ENCODE measurements at places on chromosomes 2 and 18. TPM values are rescaled to one million over a fixed set of nuclear protein-coding genes. Genes with fewer than 3 reads are reported as not detected.

Gene MEIS1
- polyA plus RNA-seq: 31.5 TPM

Gene EFR3B
- 0.50 TPM for polyA plus RNA-seq

Gene LDLRAD4
- 7.0 TPM for polyA plus RNA-seq

Gene LAMA3
- polyA plus RNA-seq: 21.0 TPM

Gene SPP2
- not detected for polyA plus RNA-seq

Gene TMEM247
- not detected for polyA plus RNA-seq

Gene SIX3
- polyA plus RNA-seq: not detected

Gene NTSR2
- not detected for polyA plus RNA-seq

Gene MYO7B
- 1.1 TPM for polyA plus RNA-seq

Gene SLC35G4
- polyA plus RNA-seq: not detected

- DNase-seq: no peak
Measured at GRCh38 chr2:139411236-139411635, 631.0 kb upstream of the NXPH2 start.

DNA sequence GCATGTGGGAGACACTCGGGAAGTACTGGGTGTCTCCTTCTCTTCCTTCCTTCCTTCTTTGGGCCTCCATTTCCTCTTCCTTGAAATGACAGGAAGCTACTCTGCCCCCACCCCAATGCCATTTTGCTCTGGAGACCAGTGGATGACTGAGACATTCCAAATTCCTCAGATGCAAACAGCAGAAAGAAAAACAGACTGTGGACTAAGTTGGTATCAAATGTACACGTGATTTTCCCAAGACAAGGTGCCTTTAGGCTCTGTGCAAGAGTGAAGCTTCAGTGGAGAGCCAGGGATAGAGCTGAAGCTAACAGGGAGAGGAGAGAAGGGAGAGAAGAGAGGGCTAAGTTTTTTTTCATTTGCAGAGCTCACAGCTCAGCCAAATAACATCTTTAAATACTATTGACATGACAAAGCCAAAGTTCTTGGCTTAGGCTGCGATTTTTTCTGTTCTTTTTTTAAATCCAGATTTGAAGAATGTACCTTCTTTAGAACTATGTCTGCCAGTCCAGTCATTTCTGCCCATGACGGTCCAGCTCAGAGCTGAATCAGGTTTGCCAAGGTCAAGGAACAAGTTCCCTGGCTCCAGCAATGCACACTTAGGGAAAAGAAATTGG is 84.5 kb upstream of the LCLAT1 start:
- no peak for DNase-seq

GRCh38 chr2:226357816-226358215 is 441.8 kb downstream of the IRS1 start:
- no peak for DNase-seq

GRCh38 chr2:74578408-74578807 is 23.9 kb downstream of the DOK1 start:
- DNase-seq: no peak

GRCh38 chr2:44119878-44120277 is 48.8 kb upstream of the PPM1B start:
- DNase-seq: no peak

DNA sequence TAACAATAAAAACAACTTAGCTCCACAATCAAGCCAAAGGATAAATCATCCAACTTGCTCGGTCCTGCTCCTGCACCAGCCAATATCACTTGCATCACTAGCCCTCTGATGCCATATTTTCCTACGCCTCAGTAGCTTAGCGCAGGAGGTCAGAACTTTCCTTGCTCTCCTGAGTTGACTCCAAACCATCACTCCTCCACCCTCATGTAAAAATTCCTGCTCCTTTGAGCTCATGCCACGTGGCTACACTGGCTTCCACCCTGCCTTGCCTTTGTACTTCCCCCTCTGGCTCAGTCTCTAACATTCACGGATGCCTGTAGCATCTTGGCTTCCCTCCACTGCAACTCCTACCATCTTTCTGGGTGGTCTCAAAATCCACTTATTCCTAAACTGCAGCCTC is 25.2 kb downstream of the AAK1 start:
- peak; percentile 58 for DNase-seq

DNA sequence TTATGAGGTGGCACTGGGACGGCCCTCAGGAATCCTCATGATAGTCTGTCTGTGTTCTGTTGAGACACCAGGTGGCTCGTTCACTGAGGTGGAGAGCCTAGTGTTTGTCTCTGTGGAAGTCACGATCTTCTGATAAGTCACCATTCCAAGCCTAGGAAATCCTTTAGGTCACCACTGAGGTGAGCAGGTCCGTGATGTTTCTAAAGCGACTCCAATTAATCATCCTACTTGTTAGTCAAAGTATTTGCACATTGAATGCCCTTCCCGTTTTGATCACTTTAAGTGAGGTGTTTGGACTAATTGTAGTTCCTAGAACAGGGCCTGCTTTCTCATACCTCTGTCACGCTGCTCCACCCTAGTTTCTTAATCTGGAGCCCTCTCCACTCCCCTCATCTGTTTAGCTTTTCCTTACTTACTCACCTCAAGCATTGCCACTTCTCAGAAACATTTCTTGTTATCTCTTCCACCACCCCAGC is 28.0 kb upstream of the DSG3 start:
- no peak for DNase-seq

- DNase-seq: no peak
Measured at GRCh38 chr2:230984393-230985220, 11.3 kb upstream of the SPATA3 start.

DNA sequence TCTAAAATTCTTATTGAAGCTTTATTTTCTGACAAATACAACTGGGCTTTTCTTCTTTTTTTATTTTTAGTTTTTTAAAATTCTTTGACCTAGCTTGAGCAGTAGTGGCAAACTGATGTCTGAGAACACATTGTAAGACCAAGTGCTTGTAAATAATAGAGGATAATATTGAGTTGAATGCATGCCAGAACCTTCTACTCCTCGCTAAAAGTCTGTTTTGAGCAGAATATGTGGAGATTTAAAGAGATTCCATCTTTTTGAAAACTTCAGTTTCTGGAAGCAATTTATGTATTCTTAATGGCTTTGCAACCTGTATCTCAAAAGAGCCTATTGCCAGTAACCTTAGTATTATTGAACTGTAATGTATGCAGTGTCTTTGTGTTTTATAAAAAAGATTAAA is 148.3 kb downstream of the KCNJ3 start:
- no peak for DNase-seq

DNA sequence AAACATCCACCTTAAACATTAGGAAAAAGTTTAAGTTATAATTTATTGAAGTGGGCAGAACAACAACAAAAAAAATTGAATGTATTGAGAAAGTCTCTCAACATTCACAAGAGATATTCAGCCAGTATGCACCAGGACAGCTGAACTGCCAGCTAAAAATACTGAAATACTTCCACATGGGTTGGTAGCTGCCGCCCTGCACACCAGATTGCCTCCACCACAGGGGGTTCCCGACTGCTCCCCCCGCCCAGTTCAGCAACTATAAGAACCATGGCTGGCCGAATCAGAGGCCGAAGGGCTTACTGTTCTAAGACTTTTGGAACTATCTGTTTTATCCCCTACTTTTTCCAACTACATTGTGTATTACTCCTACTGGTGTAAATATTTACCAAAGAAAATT is 150.0 kb upstream of the LRP1B start:
- no peak for DNase-seq

- DNase-seq: no peak
Measured at GRCh38 chr2:220473611-220474010, 846.2 kb downstream of the SLC4A3 start.

- no peak for DNase-seq
Measured at GRCh38 chr2:60226943-60227342, 326.5 kb downstream of the BCL11A start.

- DNase-seq: no peak
Measured at GRCh38 chr2:3040496-3041140, 337.0 kb downstream of the EIPR1 start.

- no peak for DNase-seq
Measured at GRCh38 chr2:109519513-109519912, 94.3 kb downstream of the SEPTIN10 start.

DNA sequence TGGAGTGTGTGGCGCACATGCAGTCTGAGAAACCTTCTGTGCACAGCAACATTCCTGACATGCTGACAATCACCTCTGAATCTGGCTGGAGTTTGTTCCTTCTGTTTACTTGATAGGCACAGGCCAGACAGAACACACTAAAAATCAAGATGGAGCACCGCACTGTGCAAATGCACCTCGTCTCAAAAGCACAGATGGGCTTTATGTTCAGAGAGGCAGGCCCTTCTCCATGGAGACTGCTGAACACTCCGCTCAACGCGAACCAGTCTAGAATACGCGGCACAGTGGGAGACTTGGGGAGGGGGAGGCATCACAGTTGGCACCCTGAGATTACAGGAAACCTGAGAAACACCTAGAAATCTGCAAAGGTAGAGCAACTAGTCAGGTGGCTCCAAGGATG is 58.4 kb upstream of the DNMT3A start:
- no peak for DNase-seq

DNA sequence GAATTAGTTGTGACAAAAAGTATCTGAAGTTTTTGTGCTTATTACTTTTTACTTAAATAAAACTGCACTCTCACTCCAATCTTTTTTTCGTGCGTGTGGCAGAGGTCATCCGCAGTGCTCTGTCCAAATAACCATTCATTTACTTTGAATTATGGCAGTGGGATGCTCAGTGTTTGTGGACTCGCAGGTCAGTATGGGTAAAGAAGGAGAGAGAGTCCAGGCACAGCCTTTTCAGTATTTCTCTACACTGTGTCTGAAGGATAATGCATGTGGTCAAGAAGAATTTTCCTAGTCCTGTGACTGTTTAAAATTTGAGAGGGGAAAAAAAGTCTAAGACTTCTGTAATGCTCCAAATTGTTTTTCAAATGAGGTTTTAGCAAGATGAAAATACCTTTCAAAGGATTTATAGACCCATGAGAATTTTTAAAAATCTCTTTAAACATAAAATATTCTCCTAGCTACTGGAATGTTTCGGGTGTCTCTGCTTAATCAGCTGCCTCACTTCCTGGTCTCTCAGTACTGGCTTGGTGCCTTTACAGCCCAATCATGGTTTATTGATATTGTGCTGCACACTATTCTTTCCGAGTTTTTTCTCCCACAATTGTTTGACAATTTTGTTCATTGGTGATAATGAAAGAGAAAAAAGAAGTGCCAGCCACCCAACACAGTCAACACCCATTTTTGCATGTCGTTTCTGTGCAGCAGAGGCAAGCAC is 453.2 kb downstream of the PTPRM start:
- no peak for DNase-seq

DNA sequence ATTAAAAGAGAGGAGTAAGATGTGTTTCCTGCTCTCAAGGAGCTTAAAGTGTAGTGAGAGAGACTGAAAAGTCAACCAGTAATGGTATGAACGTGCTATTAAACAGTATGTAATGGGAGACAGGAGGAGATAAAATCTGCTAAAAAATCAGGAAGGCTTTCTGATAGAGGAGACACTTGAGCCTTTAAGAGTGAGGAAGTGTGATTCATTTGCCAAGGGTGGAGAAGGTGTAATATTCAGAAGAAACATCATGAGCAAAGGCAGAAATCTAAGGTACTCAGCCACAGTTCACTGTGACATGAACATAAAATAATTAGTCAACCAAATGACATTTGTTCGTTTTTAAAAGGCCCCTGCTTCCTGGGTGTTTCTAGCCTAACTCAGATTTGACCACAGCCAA is 137.8 kb upstream of the SKOR2 start:
- no peak for DNase-seq

DNA sequence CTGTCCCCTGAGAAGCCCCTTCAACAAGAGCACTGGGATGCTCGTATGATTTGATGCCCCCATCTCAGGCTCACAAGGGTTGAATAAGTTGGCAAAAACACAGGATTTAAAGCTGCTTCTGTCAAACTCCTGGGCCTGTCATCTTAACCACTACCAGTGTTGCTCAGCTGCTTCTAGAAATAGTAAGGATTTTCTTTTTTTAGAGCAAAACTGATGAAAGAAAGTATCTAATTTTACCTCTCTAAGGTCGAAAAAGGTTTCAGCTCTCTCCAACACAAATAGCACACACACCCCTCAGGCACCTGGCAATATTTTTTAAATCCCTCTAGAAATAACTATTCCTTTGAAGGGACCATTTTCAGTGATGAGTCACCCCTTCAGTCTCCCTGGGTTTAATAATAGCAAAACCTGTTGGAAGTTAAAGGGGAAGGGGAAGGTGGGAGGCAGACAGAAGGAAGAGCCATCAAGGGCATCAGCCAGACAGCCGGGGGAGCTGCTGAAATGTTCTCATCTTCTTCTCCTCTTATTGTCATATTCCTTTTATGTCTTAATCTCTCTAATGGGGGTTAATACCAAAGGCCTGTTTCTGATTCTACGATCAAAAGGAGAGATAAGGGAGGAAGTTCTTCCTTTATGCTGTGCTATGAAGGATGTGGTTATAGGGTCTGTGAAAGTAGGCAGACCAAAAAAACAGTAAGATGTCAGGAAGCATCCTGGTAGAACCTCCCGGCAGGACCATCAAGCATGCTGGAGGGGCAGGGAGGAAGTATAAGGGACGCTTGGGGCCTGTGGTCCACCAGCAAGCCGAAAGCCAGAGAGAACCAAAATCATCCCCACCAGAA is 31.9 kb upstream of the SLC35G4 start:
- DNase-seq: no peak

GRCh38 chr18:67421651-67422050 is 94.9 kb downstream of the DSEL start:
- no peak for DNase-seq

GRCh38 chr18:11861583-11862288 is 10.5 kb downstream of the CHMP1B start:
- no peak for DNase-seq

- DNase-seq: no peak
Measured at GRCh38 chr2:178195390-178196166, 1.3 kb downstream of the OSBPL6 start.

- no peak for DNase-seq
Measured at GRCh38 chr2:177784745-177785067, 287.9 kb downstream of the PDE11A start.

DNA sequence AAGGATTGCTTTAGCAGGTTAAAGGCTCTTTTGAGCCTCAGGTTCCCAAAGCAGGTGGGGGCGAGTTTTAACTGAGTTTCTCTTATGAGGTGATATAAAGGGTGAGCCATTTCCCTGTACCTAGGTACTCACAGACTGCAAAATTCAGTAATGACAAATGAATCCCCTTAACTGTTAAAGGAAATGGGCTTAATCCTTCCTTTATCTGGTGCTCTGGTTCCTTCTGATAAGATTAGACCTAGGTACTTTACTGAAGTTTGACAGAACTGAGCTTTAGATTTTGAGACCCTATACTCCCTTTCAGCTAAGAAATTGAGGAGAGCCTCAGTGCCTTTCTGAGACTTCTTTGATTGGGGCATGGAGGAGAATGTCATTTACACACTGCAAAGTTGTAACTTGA is 42.6 kb downstream of the STK17B start:
- DNase-seq: no peak

- DNase-seq: no peak
Measured at GRCh38 chr2:217160978-217161973, 301.4 kb upstream of the TNP1 start.

- no peak for DNase-seq
Measured at GRCh38 chr2:8134473-8134932, 547.4 kb upstream of the ID2 start.

GRCh38 chr2:58064086-58064485 is 17.5 kb downstream of the VRK2 start:
- no peak for DNase-seq

- DNase-seq: no peak
Measured at GRCh38 chr18:59536166-59536565, 161.1 kb downstream of the CCBE1 start.

All from aorta (tissue), 5 donors.